ENCODE measurements at places on chromosomes 13 and 19. TPM values are rescaled to one million over a fixed set of nuclear protein-coding genes. Genes with fewer than 3 reads are reported as not detected.

The SLC6A16 gene
- 1.2 TPM for total RNA-seq

The SPRED3 gene
- total RNA-seq = 0.66 TPM

The RABAC1 gene
- 74.7 TPM for total RNA-seq

The ZNF136 gene
- 13.0 TPM for total RNA-seq

The CALM3 gene
- 493 TPM for total RNA-seq

The DMKN gene
- total RNA-seq = 1.7 TPM

The ETFB gene
- 122 TPM for total RNA-seq

The KCTD15 gene
- 3.6 TPM for total RNA-seq

The ERICH4 gene
- total RNA-seq = not detected

The CEACAM7 gene
- not detected for total RNA-seq

The GJA3 gene
- 1.0 TPM for total RNA-seq

The B3GNT8 gene
- 0.66 TPM for total RNA-seq

The NLRP7 gene
- not detected for total RNA-seq

The UBL5 gene
- 326 TPM for total RNA-seq

GRCh38 chr19:14425696-14426138 lies 6.6 kb upstream of the DDX39A start:
- DNase-seq = no peak

- no peak for DNase-seq
Measured at GRCh38 chr19:46378268-46378667, 31.4 kb downstream of the PPP5C start.

GRCh38 chr19:17075864-17076542 lies 426 bp downstream of the MYO9B start:
- DNase-seq = peak; percentile 50

DNA sequence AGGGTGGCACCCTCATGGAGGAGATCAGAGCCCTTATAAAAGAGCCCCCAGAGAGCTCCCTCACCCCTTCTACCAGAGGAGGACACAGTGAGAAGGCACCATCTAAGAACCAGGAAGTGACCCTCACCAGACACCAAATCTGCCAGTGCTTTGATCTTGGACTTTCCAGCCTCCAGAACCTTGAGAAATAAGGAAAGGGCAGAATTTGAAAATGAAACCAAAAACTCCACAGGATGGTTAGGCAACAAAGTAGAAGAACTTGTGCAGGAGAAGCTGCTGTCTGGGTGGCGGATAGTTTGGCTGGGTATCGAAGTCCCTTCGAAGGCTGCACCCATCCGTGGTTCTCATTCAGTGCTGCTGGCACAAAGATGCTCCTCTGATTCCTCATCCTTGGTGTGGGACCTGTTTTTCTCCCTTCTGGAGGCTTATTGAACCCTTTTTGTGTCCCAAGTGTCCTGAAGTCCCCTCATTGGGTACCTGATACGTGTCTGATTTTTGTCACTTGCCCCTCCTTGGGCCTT lies 130.8 kb downstream of the KDM4B start:
- DNase-seq = no peak

DNA sequence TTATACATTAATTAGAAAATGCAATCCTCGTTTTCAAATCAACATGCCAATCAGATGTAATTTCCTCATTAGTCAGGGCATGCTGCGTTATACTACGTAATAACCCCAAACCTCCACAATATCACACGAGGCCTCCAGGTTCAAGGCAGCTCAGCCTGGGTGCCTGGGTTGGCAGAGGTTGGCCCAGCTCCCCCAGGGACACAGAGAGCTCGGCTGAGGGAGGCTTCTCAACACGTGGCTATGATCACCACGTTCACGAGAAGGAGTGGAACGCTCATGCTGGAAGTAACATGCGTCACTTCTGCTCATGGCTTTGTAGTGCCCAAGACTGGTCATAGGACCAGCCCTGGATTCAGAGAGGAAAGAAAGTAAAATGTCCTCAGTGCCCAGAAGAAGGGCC lies 144.9 kb upstream of the SOX1 start:
- no peak for DNase-seq

GRCh38 chr13:113947311-113948033 lies 26.4 kb downstream of the C13orf46 start:
- DNase-seq = no peak

GRCh38 chr13:113307491-113307890 lies 10.5 kb downstream of the LAMP1 start:
- DNase-seq = no peak

DNA sequence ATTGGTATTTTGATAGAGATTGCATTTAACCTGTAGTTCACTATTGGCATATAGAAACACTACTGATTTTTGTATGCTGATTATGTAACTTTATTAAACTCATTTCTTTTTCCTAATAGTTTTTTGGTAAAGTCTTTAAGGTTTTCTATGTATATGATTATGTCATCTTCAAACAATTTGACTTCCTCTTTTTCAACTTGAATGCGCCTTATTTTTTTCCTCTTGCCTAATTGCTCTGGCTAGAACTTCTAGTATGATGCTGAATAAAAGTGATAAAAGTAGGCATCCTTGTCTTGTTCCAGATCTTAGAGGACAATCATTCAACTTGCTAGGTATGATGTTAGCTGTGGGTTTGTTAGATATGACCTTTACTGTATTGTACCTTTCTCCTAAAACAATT lies 1034.9 kb downstream of the PCDH9 start:
- no peak for DNase-seq

GRCh38 chr19:3720349-3720917 lies 12.2 kb downstream of the TJP3 start:
- DNase-seq = no peak

DNA sequence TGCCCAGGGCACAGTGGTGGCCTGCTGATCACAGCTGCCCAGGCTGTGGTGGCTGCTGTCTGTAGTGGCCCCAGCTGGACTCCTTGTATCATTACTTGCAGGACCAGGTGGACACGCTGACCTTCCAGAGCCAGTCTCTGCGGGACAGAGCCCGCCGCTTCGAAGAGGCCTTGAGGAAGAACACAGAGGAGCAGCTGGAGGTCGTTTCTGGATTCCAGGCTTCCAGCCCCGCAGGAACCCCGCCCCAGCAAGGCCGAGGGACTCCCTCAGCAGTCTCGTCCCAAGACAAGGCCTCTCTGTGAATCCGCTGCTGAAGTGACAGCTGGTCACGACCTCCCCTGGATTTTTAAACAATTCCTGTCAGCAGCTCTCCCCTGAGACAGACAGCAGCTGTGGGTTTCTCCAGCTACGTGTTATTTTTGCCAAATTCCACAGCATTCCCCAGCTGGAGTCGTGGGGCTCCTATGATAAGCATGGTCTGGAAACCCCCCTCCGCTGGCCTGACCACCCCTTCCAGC lies 98.3 kb downstream of the SLC7A1 start:
- no peak for DNase-seq

GRCh38 chr13:98493042-98493712 lies 83.7 kb downstream of the STK24 start:
- no peak for DNase-seq

DNA sequence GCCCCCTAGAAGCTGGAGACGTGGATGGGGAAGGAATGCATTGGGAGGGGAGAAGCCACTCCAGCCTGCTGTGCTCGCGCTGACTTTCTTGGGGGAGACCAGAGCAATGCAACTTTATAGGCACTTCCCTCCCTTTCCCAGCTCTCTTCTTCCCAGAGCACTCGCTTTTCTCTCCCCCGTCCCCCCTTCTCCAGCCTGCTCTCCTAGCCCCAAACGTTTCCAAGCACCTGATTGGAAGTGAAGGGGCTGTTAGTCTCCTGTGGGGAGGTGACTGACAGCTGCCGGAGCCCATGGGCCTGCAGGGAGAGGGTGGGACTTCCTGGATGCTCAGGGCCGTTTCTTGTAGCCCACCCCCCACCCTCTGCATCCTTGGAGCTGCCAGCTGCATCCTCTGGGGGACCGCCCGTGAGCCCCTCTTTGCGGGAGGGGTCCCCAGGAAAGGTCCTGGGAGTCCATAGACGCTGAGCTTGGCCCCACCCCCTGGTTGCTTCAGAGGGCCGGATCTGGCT lies 2.5 kb downstream of the HDGFL2 start:
- peak; percentile 12 for DNase-seq

- DNase-seq = peak; percentile 67
Measured at GRCh38 chr13:46893798-46894560, 2.9 kb downstream of the HTR2A start.

DNA sequence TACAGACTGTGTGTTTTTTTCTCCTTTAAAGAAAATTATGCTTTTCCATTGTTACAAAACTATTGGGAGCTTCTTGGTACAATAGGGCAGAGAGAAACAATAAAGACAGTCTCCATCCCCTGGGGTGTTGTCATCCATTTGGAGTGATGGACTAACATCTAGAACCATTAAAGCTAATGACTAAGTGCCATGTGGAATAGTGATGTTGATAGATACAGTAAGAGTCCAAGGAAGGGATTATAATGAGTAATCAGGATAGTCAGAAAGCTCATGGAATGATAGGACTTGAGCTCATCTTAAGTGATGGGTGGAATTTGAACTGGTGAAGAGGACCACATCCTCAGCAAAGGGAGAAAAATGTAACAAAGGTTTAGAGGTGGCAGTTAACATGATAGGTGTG lies 24.1 kb upstream of the FRY start:
- DNase-seq = no peak

GRCh38 chr13:76886292-76887075 lies at the start of gene KCTD12:
TSS of gene KCTD12 (minus strand) at chr13:76886405. CDS start at chr13:76886148, 257 bp downstream.
- peak; percentile 70 for DNase-seq

- DNase-seq = no peak
Measured at GRCh38 chr19:38813323-38813722, 578 bp upstream of the LGALS4 start.

- no peak for DNase-seq
Measured at GRCh38 chr19:38878575-38879399, 712 bp upstream of the RINL start.

DNA sequence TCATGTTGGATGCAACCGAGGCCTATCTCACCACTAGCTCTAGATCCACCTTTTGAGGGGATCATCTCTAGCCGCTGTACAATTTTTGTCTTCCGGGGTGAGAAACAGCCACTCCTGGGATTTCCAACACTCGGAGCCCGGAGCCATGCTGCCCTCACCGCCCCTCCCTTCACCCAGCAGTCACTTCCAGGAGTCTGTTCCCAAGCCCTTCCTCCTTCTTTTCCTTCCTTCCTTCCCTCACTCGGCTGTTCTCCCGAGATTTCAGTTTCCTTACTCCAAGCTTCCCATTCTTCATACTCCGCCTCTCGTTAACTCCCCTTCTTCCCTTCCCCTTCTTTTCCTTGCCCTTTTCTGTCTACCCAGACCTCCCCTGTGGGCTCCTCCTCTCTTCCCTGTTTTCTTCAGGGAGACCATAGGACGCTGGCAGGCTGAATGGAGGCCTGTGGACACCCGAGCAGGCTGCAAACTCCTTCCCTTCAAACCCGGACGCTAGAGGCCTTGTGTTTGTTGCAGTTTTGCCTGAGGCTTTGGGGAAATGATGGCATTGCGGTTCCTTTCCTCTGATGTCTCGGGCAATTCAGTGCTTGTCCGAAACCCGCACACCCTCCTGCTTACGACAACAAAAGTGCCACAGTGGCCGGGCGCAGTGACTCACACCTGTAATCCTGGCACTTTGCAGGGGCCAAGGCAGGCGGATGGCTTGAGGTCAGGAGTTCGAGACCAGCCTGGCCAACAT lies 96.0 kb downstream of the CAB39L start:
- DNase-seq = no peak

DNA sequence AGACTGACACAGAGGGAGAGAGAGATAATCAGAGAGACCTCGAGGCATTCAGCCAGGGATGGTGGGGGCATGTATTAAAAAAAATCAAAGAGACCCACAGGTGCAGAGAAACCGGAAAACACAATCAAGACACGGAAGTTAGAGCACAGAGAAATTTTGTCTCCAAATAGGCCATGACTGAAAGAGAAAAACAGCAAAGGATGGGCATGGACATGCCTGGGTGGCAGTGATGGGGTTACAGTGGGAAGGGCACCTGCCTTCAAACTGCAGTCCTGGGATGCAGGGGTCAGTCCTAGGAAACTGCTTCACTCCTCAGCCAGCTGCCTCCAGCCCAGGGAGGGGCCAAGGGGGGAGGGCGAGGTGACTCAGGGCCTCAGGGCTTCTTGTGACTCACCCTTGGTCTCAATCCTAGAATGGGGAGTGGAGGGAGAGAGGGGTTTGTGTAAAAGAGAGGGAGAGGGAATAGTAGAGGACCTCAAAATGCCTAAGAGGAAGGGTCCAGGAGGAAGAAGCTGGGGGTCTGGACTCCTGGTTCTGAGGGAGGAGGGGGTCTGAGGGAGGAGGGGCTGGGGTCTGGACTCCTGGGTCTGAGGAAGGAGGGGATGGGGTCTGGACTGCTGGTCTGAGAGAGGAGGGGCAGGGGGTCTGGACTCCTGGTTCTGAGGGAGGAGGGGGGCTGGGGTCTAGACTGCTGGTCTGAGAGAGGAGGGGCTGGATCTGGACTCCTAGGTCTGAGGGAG lies 3.6 kb upstream of the KCNN4 start:
- DNase-seq = peak; percentile 24

GRCh38 chr19:33390101-33390907 lies 16.8 kb downstream of the CEBPG start:
- DNase-seq = no peak

- DNase-seq = no peak
Measured at GRCh38 chr13:102873653-102874052, 27.8 kb downstream of the ERCC5 start.

GRCh38 chr19:42375415-42376176 lies 14.5 kb downstream of the CNFN start:
- DNase-seq = no peak

DNA sequence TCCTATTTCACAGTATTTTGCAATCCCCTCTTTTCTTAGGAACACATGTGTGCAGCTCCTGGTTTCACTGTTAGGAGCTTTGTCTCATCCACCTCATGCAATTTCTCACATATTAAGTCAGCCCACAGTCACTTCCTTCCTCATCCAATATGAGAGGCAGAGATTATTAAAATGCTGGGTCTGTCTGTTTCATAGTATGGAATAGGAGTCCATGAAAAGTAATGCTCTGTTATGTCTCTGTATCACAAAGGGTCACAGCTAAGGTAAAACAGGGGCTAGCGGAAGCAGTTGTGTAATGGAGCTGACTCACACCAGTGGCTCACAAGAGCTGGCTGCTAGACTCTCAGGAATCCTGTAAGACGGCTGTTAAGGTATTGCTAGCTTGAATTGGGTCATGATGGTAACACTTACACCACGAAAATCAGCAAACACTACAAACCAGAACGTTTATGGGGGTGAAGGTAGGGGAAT lies 216.5 kb downstream of the EFNB2 start:
- no peak for DNase-seq

- no peak for DNase-seq
Measured at GRCh38 chr13:107942030-107942617, 273.2 kb downstream of the LIG4 start.

GRCh38 chr19:48674921-48675824 lies 2.4 kb upstream of the NTN5 start:
- DNase-seq = peak; percentile 58

GRCh38 chr13:107968470-107968869 lies 246.9 kb downstream of the LIG4 start:
- DNase-seq = no peak

- DNase-seq = no peak
Measured at GRCh38 chr13:55199134-55199533, 1941.6 kb upstream of the PRR20A start.

DNA sequence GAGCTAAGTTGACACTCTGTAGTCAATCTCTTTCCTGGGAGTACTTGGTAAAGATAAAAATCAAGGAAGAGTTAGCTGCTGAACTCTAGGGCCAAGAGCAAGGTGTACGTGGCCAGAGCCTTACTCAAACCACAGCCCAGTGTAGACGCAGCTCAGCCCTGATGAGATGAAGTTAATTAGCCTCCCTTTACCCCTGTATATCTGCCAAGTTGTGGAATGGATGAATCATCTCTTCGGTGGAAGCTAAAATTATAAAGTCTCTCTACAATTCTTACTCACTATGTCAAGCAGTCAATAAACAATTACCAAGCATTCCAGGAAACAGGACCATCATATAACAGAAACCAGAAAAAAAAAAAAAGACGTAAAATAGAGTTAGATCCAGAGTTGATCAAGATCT lies 146.9 kb upstream of the UFM1 start:
- no peak for DNase-seq

- no peak for DNase-seq
Measured at GRCh38 chr19:35380450-35381124, 9.7 kb downstream of the GPR42 start.
